ENCODE measurements at places on chromosomes 7 and 10. TPM values are rescaled to one million over a fixed set of nuclear protein-coding genes. Genes with fewer than 3 reads are reported as not detected.

The TAS2R4 gene
- total RNA-seq: not detected

The CALHM1 gene
- total RNA-seq: not detected

The VSTM4 gene
- not detected for total RNA-seq

The ARHGAP22 gene
- total RNA-seq: 14.9 TPM

The DLD gene
- total RNA-seq: 53.6 TPM

The LRRD1 gene
- not detected for total RNA-seq

The RP9 gene
- total RNA-seq: 24.6 TPM

The CEP41 gene
- 10.7 TPM for total RNA-seq

The NCAPG2 gene
- total RNA-seq: 49.2 TPM

The PSD gene
- 0.23 TPM for total RNA-seq

The EPO gene
- total RNA-seq: not detected

The AFAP1L2 gene
- total RNA-seq: 0.77 TPM

The CLIP2 gene
- total RNA-seq: 26.2 TPM

The IFIT1 gene
- 14.1 TPM for total RNA-seq

The CRPPA gene
- total RNA-seq: 0.75 TPM

The ZNF680 gene
- 4.3 TPM for total RNA-seq

The CUZD1 gene
- 0.40 TPM for total RNA-seq

The TAS2R3 gene
- total RNA-seq: not detected

The AKR1C8 gene
- total RNA-seq: not detected

The C10orf67 gene
- total RNA-seq: 0.15 TPM

The CNTNAP2 gene
- 1.8 TPM for total RNA-seq

The FAM25A gene
- total RNA-seq: 11.4 TPM

The INSYN2A gene
- not detected for total RNA-seq

The ADGRA1 gene
- not detected for total RNA-seq

The AZGP1 gene
- total RNA-seq: not detected

Data from PC-3 (cell line).